ENCODE measurements at places on chromosomes 7 and 10. TPM values are rescaled to one million over a fixed set of nuclear protein-coding genes. Genes with fewer than 3 reads are reported as not detected.

DNA sequence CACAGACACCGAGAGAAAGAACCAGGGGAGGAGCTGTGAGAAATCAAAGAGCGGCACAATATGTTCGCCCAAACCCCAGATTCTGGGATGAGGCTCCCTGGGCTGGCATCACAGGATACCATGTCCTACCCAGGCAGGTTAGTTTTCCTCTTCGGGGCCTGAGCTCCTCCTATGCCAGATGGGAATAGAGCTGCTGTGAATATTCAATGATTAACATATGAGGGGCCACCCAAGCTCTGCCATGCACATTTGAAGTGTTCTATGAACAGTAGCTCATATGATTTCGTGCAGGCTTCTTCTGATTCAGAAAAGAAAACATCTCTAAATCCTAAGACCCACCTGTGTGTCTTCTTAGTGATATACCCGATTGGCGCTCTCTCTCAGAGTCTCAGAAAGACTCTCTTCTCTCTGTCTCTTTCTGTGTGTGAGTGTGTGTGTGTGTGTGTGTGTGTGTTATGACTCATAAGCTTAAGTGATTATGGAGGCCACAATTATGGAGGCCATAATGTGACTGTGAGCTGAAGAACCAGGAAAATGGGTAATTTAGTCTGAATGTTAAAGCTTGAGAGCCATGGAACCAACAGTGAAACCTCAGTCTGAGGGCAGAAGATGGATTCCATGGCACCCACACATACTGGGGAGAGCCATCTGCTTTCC, 220.5 kb downstream of the KLF6 start:
- no peak for DNase-seq
- H3K27me3 ChIP-seq: no peaks in the 10 kb centered on the region
- no peak overlapping the region for H3K4me3 ChIP-seq
- no peak overlapping the region for H3K27ac ChIP-seq
- H3K36me3 ChIP-seq: no peaks in the 10 kb centered on the region

DNA sequence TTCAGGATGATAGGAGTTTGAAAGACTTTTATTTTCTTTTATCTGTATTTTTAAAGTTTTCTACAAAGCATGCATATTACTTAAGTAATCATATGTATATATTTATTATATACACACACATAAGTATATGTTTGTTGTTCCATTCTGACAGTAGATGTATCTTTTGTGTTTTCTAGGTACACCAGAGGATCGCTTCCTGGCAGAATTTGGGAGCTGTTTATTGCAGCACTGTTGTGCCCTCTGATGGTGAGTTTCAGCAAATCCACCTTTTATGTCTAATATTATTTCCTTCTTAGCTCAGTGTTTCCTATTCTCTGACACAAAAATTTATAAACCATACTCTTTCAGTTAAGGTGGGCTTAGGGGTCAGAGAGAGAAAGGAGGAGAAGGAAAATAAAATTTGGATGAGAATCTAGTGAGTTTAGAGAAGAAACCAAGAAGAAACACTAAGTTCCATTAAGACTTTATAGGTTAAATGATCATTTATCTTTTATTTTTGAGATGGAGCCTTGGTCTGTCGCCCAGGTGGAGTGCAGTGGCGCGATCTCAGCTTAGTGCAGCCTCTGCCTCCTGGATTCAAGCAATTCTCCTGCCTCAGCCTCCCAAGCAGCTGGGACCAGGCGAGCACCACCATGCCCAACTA, 59.2 kb upstream of the OIT3 start:
- no peaks in the 10 kb centered on the region for H3K36me3 ChIP-seq
- H3K27ac ChIP-seq: no peak overlapping the region

DNA sequence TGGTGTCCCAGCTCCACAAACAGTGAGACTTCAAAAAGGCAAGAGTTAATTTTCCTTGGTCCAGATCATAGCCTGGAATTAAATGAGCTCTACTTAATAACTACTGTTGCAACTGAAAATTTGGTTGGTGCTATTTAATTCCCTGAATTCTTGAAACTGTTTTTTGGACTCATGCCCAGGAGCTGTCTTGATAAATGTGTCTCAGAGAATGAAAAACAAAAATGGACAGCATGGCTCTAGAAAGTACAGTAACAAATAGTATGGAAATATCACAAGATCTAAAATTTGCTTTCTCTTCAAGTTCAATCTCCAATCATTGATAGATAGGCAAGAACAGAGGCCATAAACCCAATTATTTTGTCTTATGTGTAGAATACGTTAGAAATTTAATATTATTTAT, 42.5 kb downstream of the CCDC71L start:
- H3K27me3 ChIP-seq: no peaks in the 10 kb centered on the region
- no peak for DNase-seq
- no peaks in the 10 kb centered on the region for H3K36me3 ChIP-seq
- H3K4me3 ChIP-seq: no peak overlapping the region

DNA sequence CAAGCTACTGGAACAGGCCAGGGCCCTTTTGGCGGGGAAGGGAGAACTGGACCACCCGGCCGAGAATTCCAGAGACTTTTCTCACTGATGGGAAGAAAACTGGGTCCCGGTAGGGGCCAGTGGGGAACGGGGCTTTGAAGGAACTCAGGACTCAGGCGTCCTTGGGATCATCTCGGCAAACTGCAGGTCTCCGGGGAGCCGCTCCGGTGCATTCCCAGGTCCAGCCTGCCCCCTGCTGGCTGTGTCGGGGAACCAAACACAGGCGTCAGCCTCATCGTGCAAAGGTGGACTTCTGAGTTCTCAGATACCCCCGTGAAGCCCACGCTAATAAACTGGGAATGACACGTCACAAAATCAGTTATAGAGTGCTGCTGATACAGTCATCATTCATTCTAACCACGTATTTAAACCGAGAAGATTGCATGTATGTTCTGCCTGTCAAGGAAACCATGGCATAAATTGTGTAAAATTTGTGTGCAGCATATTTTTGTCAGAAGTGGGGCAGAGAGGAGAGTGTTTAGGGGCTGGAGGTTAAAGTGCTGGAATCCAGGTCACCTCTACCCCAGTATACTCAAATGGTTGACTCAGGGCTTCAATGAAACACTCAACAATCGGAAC, 76.1 kb upstream of the CPXM2 start:
- no peak overlapping the region for H3K4me3 ChIP-seq
- H3K27me3 ChIP-seq: peaks cover 8% of the 10 kb centered on the region
- no peaks in the 10 kb centered on the region for H3K4me1 ChIP-seq
- no peaks in the 10 kb centered on the region for H3K36me3 ChIP-seq
- no peak overlapping the region for H3K27ac ChIP-seq
- no peak for DNase-seq

- H3K36me3 ChIP-seq: no peaks in the 10 kb centered on the region
- peak overlapping the region; percentile 1 for H3K4me3 ChIP-seq
- H3K4me1 ChIP-seq: peaks cover 57% of the 10 kb centered on the region
- H3K27ac ChIP-seq: peak overlapping the region; percentile 39
- H3K27me3 ChIP-seq: no peaks in the 10 kb centered on the region
- DNase-seq: peak; percentile 50
Measured at GRCh38 chr10:45420453-45421192, 46.6 kb downstream of the ALOX5 start.

GRCh38 chr10:50501924-50502452, 121.8 kb downstream of the SGMS1 start:
- no peaks in the 10 kb centered on the region for H3K36me3 ChIP-seq
- H3K4me1 ChIP-seq: peaks cover 4% of the 10 kb centered on the region
- H3K27me3 ChIP-seq: no peaks in the 10 kb centered on the region
- H3K4me3 ChIP-seq: no peak overlapping the region
- no peak for DNase-seq

DNA sequence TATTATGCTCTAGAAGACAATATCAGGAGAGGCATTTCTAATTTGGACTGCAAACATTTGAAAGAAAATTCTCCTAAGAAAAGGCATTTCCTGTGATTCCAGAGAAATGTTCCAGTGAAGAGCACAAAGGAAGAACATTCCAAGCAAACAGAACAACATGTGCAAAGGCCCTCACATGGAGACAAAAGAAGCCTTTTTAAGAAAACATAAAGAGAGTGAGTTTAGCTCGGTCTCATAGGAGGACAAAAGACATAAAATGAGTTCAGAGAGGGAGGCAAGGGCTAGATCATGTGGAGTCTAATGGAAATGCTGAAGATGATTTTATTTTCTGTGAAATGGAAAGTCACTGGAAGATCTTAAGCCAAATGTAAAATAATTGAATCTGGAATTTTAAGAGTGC, 269.8 kb upstream of the HGF start:
- no peaks in the 10 kb centered on the region for H3K4me1 ChIP-seq
- H3K27ac ChIP-seq: no peak overlapping the region
- DNase-seq: no peak
- no peaks in the 10 kb centered on the region for H3K36me3 ChIP-seq

- no peaks in the 10 kb centered on the region for H3K36me3 ChIP-seq
- no peak overlapping the region for H3K4me3 ChIP-seq
- no peak for DNase-seq
Measured at GRCh38 chr7:48876087-48876486, 48.3 kb upstream of the CDC14C start.

GRCh38 chr7:91767820-91768219, 112.7 kb downstream of the MTERF1 start:
- H3K4me1 ChIP-seq: no peaks in the 10 kb centered on the region
- DNase-seq: no peak
- H3K27me3 ChIP-seq: no peaks in the 10 kb centered on the region
- H3K36me3 ChIP-seq: no peaks in the 10 kb centered on the region

GRCh38 chr7:36396150-36396549, 6.5 kb downstream of the ANLN start:
- H3K27me3 ChIP-seq: no peaks in the 10 kb centered on the region
- H3K27ac ChIP-seq: no peak overlapping the region
- no peaks in the 10 kb centered on the region for H3K36me3 ChIP-seq

- peak overlapping the region; percentile 60 for H3K27ac ChIP-seq
- H3K36me3 ChIP-seq: no peaks in the 10 kb centered on the region
- H3K4me1 ChIP-seq: peaks cover 44% of the 10 kb centered on the region
- no peaks in the 10 kb centered on the region for H3K27me3 ChIP-seq
Measured at GRCh38 chr10:7027237-7027912, 383.5 kb downstream of the SFMBT2 start.

GRCh38 chr7:87345962-87346371, 503 bp downstream of the CROT start:
- DNase-seq: no peak
- peaks cover 24% of the 10 kb centered on the region for H3K4me1 ChIP-seq
- H3K27ac ChIP-seq: no peak overlapping the region
- no peaks in the 10 kb centered on the region for H3K27me3 ChIP-seq

GRCh38 chr7:133741078-133741477, 386.1 kb upstream of the LRGUK start:
- no peaks in the 10 kb centered on the region for H3K4me1 ChIP-seq
- no peaks in the 10 kb centered on the region for H3K27me3 ChIP-seq
- H3K27ac ChIP-seq: no peak overlapping the region
- DNase-seq: no peak

GRCh38 chr10:98485959-98486358, 39.2 kb upstream of the HPS1 start:
- no peak overlapping the region for H3K4me3 ChIP-seq
- H3K27ac ChIP-seq: no peak overlapping the region

DNA sequence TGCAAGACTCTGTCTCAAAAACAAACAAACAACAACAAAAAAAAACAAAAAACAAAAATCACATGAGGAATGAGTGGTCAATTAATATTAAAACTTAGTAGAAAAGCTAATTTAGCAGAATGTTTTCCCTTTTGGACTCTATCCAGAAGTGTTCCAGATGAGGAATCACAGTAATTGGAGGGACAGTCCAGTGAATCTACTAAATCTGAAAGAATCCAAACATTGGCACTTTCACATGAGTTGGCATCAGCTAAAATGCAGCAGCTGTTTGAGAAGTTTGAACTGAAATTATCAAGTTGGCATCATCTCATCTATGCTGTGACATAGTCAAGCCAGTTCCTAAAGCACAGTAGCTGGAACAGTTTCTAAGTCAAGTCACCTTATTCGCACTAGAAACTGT, 367.8 kb downstream of the PPP1R3A start:
- DNase-seq: no peak
- no peaks in the 10 kb centered on the region for H3K4me1 ChIP-seq
- H3K27me3 ChIP-seq: no peaks in the 10 kb centered on the region
- H3K27ac ChIP-seq: no peak overlapping the region

DNA sequence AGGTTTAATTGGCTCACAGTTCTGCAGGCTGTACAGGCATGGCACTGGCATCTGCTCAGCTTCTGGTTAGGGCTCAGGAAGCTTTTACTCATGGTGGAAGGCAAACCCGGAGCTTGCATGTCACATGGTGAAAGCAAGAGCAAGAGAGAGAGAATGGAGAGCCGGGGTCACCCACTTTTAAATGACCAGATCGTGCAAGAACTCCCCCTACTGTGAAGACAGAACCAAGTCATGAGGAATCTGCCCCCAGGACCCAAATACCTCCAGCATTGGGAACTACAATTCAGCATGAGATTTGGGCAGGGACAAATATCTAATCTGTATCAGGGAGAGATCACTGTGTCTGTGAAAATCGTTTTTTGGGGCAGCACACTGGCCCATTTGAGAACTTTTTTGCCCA, 110.0 kb upstream of the MYO3A start:
- H3K4me1 ChIP-seq: no peaks in the 10 kb centered on the region
- DNase-seq: no peak
- H3K27me3 ChIP-seq: no peaks in the 10 kb centered on the region

- H3K27ac ChIP-seq: no peak overlapping the region
- no peak for DNase-seq
- H3K4me3 ChIP-seq: no peak overlapping the region
Measured at GRCh38 chr7:81743665-81744064, 26.2 kb downstream of the HGF start.

GRCh38 chr10:128993911-128994538, 473.0 kb upstream of the MGMT start:
- no peak overlapping the region for H3K27ac ChIP-seq
- H3K4me1 ChIP-seq: no peaks in the 10 kb centered on the region

- no peak for DNase-seq
- H3K4me1 ChIP-seq: no peaks in the 10 kb centered on the region
- no peaks in the 10 kb centered on the region for H3K36me3 ChIP-seq
- H3K4me3 ChIP-seq: no peak overlapping the region
- no peaks in the 10 kb centered on the region for H3K27me3 ChIP-seq
Measured at GRCh38 chr7:143514487-143514886, 36.8 kb downstream of the TAS2R41 start.

Gene SHTN1
- not detected for polyA plus RNA-seq

Gene DNAAF5
- 4.4 TPM for polyA plus RNA-seq

Gene SHH
- not detected for polyA plus RNA-seq

Gene CELF2
- polyA plus RNA-seq: 166 TPM

Gene CDK1
- polyA plus RNA-seq: 0.52 TPM

Gene AKR1E2
- polyA plus RNA-seq: not detected

Gene MMD2
- polyA plus RNA-seq: not detected

Gene TMEM130
- polyA plus RNA-seq: not detected

Gene PNLIPRP3
- not detected for polyA plus RNA-seq
